ENCODE measurements at places on chromosomes 6 and 20.

- DNase-seq: no peak
Measured at GRCh38 chr6:10521104-10521808, at the start of gene GCNT2. Gene GCNT2 (plus strand): TSS chr6:10521351. CDS start chr6:10528912, 7,561 bp downstream.

DNA sequence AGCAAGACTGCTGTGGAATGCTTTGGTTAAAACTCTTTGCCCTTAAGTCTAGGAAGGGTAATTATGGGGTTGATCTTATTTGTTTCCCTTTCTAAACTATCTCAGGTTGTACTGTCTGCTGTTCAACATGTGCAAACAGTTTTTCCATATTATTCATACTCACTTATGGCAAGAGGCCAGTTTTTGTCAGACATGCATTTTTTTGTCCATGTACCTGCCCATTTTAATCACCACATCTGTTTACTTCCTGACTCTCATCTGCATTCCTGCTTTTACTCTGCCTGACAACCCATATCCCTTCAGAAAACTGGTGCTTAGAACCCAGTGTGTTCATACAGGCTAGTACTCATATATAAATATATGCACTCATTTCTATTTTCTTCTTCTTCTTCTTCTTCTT lies 80.3 kb downstream of the LPA start:
- no peak for DNase-seq

- no peak for DNase-seq
Measured at GRCh38 chr6:90575267-90575666, 11.6 kb downstream of the MAP3K7 start.

GRCh38 chr20:19929481-19930145 lies 87.5 kb upstream of the NAA20 start:
- DNase-seq: no peak

GRCh38 chr20:47719625-47720024 lies 65.7 kb downstream of the SULF2 start:
- no peak for DNase-seq

- no peak for DNase-seq
Measured at GRCh38 chr6:56539527-56540105, 103.1 kb downstream of the DST start.

Measured in activated naive CD4-positive, alpha-beta T cell treated with anti-CD3 and anti-CD28 coated beads, Interleukin-2, amount 50 U/mL, for 72 hours (primary cell).